Ureter (tissue), 1 donor: ENCODE measurements at places on chromosomes 16 and 17. TPM values are rescaled to one million over a fixed set of nuclear protein-coding genes. Genes with fewer than 3 reads are reported as not detected.

- no peak for DNase-seq
Measured at GRCh38 chr16:4175849-4176248, 59.6 kb upstream of the ADCY9 start.

DNA sequence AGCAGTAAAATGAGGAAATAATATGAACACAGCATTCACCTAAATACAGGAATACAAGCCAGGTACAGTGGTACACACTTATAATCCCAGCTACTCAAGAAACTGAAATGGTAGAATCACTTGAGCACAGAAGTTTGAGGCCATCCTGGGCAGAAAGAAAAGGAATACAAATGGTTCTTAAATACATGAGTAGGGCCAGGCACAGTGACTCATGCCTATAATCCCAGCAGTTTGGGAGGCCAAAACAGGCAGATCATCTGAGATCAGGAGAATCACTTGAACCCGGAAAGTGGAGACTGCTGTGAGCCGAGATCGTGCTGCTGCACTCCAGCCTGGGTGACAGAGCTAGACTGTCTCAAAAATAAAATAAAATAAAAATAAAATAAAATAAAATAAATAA is 23.0 kb upstream of the SMG8 start:
- DNase-seq, result no peak

CD7 gene
- 3.4 TPM for total RNA-seq

DNA sequence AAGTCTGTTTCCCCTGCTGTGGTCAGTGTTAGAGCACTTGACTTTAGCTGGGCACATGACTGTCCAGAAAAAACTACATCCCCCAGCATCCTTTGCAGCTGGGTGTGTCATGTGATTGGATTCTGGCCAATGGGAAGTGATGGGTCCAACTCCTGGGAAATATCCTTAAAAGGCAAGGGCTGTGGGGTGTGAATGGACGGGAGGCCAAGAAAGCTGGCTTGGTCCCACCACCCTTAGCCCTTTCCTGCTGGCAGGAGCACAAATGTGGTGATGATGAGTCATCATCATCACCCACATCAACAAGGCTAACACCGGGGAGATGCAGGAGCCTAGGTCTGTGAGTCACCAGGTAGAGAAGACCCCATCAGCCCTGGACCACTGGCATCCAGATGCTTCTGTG is 341.7 kb downstream of the C16orf95 start:
- no peak for DNase-seq

GRCh38 chr16:77786186-77786847 is 2.0 kb upstream of the VAT1L start:
- DNase-seq, result no peak

CNGB1 gene
- 1.5 TPM for total RNA-seq

DNA sequence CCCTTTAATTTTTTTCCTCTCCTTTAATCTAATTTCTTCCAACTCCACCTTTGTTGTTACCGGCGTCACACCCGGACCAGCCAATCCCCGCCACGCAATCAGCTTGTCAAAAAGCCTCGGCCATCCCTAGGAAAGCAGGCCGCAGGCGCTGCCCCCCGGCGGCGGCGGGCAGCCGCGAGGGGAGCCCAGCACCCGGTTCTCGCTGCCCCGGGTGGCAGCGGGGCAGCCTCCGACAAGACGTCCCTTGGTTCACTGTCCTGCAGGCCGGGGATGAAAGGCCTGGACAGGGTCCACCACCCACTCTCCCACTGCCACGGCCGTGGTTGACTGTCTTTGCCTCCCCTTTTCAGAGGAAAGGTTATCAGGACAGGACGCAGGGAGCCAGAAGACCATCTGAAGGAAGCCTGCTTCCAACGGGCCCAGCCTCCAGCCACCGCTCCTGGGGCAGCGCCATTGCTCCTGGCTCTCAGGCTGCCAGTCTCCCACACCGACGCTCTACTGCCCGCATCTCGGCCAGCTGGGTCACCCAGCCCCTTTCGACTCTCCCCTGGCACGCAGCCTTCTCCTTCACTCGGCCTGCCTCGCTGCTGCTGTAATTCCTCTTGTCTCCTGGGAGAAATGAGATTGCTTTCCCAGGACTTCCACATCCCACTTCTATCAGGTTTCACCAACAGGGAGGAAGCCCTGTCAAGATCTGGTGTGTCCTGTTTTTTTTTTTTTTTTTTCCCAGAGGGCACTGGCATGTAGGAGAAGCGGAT is 2.8 kb upstream of the UBTF start:
- peak; percentile 86 for DNase-seq

GRCh38 chr17:39928858-39929645 is 1.5 kb downstream of the LRRC3C start:
- no peak for DNase-seq

KRT39 gene
- total RNA-seq, result not detected

- no peak for DNase-seq
Measured at GRCh38 chr17:37801171-37801570, 56.3 kb upstream of the HNF1B start.

DNA sequence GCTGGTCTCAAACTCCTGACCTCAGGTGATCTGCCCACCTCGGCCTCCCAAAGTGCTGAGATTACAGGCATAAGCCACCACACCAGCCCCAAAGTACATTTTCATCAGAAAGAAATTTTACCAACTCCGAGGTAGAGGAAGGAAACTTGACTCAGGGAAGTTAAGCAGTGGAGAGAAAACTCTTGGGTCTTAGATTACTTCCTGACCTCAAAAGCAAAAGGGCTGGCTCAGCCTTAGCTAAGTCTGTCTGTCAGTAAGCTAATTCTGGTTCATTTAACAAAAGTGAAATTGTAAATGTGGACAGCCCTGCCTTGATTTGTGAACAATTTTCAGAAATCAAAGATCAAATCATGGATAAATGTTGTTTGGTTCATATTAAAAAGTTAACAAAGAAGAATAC is 30.6 kb downstream of the MAP2K6 start:
- no peak for DNase-seq

DNA sequence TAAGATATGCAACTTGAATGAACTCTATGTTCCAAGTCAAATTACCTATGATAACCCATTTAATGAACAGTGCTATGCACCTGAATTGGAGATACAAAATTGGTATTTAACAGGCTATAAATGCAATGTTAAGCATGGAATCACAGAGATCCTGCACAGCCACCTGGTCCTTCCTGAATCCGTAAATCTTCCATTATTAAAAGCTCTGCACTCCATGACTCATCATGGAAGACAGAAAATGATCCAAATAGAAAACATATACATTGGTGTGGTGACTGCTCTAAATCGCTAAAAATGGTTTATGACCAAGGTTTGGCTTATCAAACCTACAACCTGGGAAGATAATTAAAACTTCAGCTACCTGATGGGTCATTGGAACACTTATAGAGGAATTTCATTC is 45.3 kb downstream of the GLG1 start:
- DNase-seq, result no peak

- DNase-seq, result no peak
Measured at GRCh38 chr17:73211745-73212144, 18.9 kb downstream of the COG1 start.
